Occipital lobe (tissue), 3 donors: ENCODE measurements at places on chromosomes 16 and 17.

DNA sequence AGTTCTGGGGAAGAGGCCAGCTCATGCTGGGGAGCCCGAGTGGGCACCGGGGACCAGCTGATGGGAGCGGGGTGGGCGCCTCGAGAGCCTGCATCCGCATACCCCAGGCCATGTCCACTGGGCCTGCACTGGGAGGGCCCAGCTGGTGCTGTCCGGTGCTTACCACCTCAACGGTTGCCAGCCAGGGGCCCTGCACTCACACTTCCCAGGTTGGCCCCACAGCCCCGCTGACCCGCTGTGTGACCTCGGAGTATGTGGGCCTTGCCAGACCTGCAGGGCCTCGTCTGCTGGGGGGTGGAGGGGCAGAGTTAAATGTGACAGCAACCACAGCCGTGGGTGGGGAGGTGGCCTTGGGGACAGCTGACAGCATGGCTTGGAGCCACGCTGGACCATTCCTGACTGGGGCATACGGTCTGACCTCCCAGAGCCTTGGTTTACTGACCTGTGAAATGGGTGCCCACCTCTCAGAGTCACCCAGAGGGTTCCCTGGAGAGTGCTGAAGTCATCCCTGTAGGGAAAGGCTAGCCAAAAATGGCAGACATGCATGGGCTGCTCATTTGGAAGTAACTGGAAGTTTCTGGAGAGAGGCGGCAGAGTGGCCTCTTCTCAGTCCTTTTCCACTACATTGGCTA lies 5.4 kb upstream of the GAA start:
- no peak for DNase-seq

DNA sequence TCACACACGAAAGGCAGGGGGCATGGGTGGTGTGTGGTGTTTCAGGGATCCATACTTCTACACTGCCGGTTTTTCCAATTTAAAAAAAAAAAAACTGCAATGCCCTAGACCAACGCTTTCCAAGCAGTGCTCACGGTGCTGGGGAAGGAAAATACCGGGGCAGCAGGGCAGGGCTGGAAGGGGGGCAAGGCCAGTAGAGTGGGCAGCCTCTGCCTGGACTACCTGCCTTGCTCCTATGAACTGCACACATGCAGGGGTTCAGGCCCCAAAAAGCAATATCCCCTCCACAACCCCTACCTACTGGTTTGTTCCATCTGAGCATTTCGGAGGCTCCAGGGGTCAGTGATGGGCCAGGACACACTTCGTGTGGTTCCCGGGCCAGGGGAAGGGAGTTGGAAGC lies 29.4 kb downstream of the RPH3AL start:
- DNase-seq = no peak

DNA sequence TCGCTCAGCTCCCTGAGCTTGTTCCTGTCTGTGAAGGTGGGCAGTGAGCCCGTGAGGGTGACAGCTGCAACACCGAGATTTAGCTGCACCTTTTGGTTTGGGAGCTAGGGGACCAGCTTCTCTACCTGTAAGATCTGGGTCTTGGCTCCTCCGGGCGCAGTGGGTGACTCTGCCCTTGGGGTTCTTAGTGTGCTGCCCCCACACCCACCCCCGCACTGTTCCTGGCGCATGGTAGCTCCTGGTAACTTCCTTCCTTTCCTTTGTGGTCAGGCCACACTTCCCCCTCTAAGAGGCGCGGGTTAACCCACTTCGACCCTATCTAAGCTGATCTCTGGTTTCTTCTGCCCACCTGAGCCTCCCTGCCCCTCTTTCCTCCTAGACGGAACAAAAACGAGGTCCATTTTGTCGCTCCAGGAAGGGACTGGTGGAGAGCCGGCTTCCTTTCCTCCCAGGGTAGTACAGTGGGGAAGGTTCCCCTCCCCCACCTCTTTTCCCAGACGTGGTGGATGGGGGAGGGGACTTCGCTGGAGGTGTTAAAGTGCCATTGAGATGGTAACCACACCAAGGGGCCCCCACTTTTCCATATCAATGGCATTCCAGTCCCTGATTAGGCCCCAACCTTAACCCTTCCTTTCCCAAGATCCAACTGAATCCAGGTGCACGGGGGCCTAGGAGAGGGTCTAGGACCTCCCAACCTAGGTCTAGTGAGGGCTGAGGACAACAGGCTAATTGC lies 4.6 kb upstream of the CLDN9 start:
- no peak for DNase-seq

DNA sequence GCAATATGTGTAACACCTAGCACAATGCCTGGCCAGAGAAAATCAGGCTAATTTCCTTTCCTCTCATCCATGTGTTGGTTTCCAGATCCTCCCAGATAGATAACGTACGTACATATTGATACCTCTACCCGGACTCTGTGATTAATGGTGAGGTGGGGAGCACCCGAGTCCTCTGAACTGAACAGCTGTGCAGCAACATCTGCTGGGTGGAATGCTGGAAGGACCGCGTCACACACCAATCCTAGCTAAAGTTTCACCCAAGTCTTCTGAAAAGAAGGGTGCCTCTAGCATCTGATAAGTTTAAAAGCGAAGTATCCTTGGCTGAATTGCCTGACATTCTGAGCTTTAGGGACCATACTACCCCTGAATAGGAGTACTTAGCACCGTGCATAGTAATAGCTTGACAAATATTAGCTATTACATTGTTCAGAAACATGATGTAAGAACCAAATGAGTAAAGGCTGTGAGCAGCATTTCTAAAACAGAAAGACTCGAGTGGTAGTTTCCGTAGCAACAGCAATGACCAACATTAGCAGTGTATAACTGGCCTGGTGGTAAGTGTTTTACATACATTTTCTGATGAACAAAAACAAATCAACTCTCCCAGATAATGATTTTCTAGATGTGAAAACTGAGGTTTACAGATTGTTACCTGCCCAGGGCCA lies 91.4 kb downstream of the SYCE1L start:
- no peak for DNase-seq

GRCh38 chr16:54327609-54328008 lies 41.0 kb upstream of the IRX3 start:
- DNase-seq = no peak
